ENCODE measurements at places on chromosomes 16 and 17. TPM values are rescaled to one million over a fixed set of nuclear protein-coding genes. Genes with fewer than 3 reads are reported as not detected.

Gene MILR1
- 1.2 TPM for total RNA-seq

Gene CLDN7
- 223 TPM for total RNA-seq

Gene KRTAP9-8
- total RNA-seq, result not detected

Gene IGSF6
- not detected for total RNA-seq

Gene CCL15
- not detected for total RNA-seq

Gene ABCA10
- total RNA-seq, result 0.85 TPM

Gene CACNA1H
- total RNA-seq, result 0.24 TPM

Gene KDM6B
- 6.3 TPM for total RNA-seq

Gene BIRC5
- 4.8 TPM for total RNA-seq

Data from tracheal epithelial cell (primary cell).